ENCODE measurements at places on chromosomes 13 and 19.

- DNase-seq = no peak
These were observed 46.5 kb downstream of the DNAJC3 start for GRCh38 chr13:95723438-95723837.

DNA sequence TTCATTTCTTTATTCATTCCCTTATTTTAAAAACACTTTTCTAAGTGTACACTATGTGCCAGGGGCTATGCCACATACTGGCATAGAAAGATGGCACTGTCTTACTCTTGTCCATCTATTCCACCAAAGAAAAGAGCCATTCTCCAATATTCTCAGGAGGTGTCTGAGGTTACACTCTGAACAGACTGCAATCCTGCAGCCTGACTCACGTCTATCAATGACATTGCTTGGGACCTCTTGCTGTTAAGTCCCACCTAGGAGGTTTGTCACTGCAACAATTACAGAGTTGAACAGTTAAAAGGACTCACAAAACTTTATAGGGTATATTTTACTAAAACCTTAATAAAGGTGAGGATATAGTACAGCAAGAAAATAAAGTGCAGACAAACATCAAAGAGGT, 512.9 kb upstream of the HTR2A start:
- DNase-seq = no peak

DNA sequence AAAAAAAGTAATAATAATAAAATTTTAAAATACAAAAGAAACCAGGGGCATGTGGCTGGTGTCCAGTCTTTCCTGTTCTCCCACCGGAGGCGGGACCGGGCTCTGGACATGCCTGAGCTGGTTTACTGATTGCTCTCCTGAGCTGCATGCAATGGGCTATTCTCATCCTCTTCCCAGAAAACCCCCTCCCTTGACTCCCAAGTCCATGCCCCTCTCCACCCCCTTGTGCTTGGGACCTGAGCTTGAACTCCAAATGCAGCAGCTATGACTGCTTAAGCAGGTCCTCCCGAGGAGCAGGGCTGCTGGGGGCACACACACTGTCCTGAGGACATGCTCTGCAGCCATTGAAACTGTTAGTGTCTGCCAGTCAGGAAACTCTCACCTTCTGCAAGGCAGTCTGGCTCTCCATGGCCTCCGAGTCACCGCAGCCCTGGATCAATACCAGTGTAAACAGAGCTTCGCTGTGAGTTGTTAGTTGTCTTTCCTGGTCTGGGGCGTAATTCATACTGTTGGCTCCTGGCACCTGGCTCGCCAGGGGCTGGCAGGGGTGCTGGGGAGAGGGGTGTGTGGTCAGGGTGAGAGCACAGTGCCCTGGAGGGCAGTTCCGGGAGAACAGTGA, 41.6 kb upstream of the CHST8 start:
- DNase-seq = no peak

DNA sequence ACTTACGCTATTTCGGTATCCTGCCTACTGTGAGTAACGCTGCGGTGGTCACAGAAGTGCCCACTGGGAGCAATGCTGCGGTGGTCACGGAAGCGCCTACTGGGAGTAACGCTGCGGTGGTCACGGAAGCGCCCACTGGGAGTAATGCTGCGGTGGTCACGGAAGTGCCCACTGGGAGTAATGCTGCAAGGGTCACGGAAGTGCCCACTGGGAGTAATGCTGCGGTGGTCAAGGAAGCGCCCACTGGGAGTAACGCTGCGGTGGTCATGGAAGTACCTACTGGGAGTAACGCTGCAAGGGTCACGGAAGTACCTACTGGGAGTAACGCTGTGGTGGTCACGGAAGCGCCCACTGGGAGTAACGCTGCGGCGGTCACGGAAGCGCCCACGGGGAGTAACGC, 52.1 kb upstream of the SOX1 start:
- no peak for DNase-seq

GRCh38 chr13:43797869-43798268, 11.1 kb upstream of the ENOX1 start:
- no peak for DNase-seq

DNA sequence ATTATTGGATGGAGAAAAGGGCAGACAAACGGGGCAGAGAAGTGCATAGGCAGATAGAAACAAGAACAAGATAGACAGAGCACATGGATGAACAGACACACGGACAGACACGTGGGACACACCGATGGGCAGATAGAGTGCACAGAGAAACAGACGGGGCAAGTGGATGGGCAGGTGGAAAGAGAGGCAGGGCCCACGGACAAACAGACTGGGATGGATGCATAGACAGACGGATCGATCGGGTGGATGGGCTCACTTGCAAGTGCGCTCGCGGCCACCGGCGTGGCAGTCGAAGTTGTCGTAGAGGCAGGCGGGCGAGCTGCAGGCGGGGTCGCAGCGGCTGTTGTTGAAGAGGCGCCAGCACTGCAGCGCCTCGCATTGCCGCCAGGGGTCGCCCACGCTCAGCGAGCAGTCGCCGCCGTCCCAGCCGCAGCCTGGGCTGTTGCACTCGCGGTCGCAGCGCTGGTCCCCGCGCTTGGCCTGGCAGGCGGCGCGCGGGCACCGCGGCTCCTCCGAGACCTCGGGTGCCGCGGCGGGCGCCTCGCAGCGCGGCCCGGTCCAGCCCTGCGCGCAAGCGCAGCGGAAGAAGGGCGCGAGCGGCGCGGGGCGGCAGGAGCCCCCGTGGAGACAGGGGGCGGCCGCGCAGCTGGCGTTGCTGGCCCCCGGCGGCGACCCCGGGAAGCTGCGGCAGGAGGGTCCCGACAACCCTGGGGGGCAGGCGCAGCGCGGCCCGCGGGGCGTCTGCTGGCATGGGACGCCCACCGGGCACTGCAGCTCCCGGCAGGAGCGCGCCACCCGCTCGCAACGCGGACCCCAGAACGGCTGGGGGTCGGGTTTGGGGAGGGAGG, 23.3 kb downstream of the NOTCH3 start:
- peak; percentile 70 for DNase-seq

DNA sequence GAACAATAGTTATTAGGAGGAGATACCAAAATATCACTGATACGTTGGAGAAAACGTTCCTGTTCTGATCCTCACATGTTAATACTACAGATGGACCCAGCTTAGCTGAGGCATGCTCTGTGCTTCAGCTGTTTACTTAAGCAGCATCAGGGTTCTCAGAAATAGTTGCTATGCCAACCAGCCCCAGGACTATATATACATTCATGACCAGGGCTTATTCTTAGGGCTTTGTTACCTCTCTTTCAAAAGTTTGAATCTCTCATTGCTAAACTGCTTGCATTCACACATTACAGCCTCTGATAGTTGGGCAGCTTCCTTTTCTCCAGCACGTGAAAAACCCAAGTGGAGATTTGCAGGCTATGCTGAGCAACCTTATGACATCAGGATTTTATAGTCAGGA, 800.4 kb downstream of the DIAPH3 start:
- no peak for DNase-seq

DNA sequence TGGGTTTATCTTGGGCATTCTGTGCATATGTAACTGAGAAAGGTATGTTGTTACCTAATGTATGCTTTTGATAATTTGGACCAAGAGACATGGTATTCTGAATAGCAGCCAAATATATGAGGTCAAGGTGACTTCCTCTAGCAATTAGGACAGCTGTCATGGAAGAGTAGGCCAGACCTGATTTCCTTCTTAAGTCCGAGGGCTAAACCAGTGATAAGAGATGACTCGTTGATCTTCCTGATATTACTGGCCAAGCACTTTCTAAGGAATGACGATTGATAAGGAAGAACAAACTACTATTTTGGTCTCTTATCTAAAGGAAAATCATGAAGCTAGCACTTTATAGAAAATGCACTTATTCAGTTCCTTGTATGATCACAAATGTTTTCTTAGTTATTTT, 42.7 kb downstream of the ARHGAP35 start:
- DNase-seq = no peak

GRCh38 chr19:9806803-9807202, 12.1 kb downstream of the FBXL12 start:
- DNase-seq = no peak

GRCh38 chr13:100394005-100394695, 194.4 kb downstream of the GGACT start:
- DNase-seq = no peak

All from T follicular helper cell (primary cell).